ENCODE measurements at places on chromosomes 13 and 19.

- no peak for DNase-seq
Observed at GRCh38 chr13:107250628-107251027, 682.7 kb upstream of the ARGLU1 start.

DNA sequence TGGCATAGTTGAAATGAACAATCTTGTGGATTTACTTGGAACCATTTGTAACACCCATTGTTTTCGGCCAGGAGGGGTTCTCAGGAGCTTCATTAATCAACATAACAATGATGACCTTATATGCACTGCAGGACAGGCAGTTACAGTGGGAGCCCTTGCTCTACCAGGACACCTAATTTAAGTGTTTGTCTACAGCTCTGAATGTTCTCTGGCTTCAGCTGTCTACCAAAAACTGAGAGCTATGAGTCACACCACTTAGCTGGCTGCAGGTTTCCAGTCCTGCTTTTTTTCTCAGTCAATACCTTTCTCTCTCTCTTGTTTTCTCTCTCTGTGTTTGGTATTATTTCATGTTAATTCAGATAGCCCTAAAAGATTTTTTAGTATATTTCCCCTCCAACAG, 105.4 kb upstream of the MBNL2 start:
- DNase-seq = no peak

DNA sequence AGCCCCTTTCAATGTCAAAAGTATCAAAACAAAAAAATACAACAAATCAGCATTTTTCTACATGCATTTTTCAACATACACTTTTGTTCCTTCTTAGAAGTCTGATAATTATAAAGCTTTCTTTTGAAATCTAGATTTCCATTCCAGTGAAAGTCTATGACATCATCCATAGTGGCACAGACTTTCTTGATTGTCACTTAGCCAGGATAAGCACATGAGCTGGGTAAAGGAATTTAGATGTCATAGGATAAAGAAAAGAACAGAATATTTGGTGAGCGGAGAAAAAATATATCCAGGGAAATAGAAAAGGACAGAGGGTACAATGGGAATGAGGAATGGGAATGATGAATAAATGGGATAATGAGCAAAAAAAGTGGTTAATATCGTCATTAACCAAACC, 15.1 kb upstream of the TRPC4 start:
- DNase-seq = no peak

- no peak for DNase-seq
Observed at GRCh38 chr13:67063036-67063435, 167.1 kb downstream of the PCDH9 start.

- no peak for DNase-seq
Observed at GRCh38 chr19:17200408-17201079, 14.6 kb upstream of the USE1 start.

GRCh38 chr13:37534676-37535075, 63.9 kb downstream of the POSTN start:
- no peak for DNase-seq

GRCh38 chr13:74644229-74644628, 510.0 kb upstream of the KLF12 start:
- no peak for DNase-seq

DNA sequence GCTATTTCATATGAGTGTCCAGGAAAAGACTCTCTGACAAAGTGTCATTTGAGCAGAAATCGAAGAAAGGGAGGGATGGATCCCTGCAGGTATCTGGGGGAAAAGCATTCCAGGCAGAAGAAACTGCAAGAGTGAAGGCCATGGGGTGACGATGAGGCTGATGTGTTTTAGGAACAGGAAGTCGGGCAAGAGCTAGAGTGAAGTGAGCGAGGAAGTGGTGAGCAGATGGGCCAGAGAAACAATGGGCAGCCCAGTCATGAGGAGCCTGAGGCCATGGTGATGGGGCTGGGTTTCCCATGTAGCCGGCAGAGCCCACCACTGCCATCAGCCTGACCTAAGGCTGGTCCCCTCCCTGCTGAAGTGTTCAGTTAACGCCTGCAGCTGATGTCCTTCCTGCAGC, 150.2 kb downstream of the TNFSF13B start:
- DNase-seq = no peak

DNA sequence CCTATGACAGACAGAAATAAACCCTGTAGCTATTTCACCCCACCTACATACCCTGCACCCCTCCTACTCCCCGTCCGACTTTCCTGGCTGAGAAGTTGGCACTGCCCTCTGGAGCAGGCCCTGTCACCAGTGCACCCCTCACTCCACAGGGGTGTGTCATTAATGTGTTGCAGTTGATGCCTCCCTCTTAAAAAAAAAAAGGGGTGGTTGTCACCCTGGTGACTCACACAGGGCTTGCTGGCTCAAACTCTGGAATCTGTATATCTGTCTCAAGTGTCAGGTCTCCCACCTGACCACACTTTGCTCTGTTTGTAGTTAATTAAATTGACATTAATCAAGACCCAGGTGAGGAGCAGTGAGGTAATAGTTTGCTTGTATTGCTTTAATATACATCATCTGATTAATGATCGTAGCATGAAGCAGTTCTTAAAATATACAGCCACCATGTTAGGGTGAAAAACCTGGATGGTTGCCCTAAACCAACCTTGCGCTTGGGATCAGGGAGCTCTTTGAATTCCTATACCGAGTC, 2.0 kb upstream of the GATAD2A start:
- no peak for DNase-seq

- no peak for DNase-seq
Observed at GRCh38 chr19:37991841-37992248, 84.8 kb downstream of the SIPA1L3 start.

GRCh38 chr19:6481541-6482342, at the start of gene DENND1C:
Gene DENND1C, minus strand, starts transcription at chr19:6481787. Its CDS starts 92 bp downstream, at chr19:6481695.
- DNase-seq = no peak
